ENCODE measurements at places on chromosomes 4 and X.

GRCh38 chrX:109684136-109684535, 48.9 kb downstream of the ACSL4 start:
- no peak for ATAC-seq

GRCh38 chr4:18405054-18405453, 383.5 kb upstream of the LCORL start:
- no peak for ATAC-seq

- ATAC-seq, result no peak
These were observed 29.2 kb downstream of the MSX1 start for GRCh38 chr4:4888695-4889094.

GRCh38 chr4:185165605-185166063, 22.6 kb downstream of the SLC25A4 start:
- peak; percentile 94 for ATAC-seq

- no peak for ATAC-seq
These were observed 5.1 kb downstream of the BGN start for GRCh38 chrX:153499876-153500275.

DNA sequence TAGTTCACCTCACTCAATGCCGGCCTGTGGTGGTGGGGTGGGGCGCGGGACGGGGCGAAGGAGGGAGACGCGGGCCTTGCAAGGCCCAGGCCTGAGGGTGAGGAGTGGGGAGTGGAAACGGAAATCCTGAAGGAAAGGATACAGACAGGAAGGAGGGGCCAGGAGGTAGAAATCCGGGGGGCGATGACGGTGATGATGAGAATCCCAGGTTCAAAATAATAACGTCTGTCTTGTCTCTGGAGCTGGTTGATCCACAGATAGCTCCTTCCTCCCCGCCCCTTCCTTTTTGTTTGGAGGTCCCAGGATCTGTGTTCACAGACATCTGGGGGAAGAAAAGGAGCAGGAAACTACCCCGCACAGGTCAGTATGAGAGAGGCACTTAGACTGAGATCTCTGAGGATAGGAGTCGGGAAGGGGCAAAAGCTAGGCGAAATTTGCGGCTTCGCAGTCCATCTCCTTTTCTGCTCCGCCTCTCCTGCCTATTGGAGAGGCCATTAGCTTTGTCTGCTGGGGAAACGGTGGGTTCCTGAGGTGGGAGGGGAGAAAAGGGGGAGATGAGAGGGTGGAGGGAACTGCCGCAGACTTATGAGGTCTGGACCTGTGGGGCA, 746 bp downstream of the TCEAL7 start:
- no peak for ATAC-seq

- ATAC-seq, result no peak
These were observed 384.9 kb downstream of the TLL1 start for GRCh38 chr4:166257891-166258290.

DNA sequence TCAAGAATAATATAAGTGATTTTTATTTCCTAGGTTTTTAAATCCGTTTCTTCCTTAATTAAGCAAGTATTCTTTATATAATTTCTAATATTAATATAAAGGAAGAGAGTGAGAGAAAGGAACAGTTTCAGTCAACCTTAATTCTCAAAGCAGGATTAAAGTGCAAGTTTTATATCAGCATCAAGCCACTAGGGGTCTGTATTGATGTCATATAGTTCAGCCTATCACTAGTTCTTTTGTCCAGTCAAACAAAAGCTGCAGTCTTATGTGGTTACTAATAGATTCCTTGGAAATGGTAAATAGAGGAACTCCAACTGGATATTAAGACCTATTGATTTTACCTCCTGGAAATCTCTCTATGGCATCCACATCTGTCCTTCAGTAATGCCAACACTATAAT, 82.0 kb downstream of the NAP1L3 start:
- ATAC-seq, result no peak

Data from activated CD4-positive, CD25-positive, alpha-beta regulatory T cell treated with anti-CD3 and anti-CD28 coated beads, Interleukin-2, amount 50 U/mL, for 24 hours (primary cell).